ENCODE measurements at places on chromosomes 2 and 18.

DNA sequence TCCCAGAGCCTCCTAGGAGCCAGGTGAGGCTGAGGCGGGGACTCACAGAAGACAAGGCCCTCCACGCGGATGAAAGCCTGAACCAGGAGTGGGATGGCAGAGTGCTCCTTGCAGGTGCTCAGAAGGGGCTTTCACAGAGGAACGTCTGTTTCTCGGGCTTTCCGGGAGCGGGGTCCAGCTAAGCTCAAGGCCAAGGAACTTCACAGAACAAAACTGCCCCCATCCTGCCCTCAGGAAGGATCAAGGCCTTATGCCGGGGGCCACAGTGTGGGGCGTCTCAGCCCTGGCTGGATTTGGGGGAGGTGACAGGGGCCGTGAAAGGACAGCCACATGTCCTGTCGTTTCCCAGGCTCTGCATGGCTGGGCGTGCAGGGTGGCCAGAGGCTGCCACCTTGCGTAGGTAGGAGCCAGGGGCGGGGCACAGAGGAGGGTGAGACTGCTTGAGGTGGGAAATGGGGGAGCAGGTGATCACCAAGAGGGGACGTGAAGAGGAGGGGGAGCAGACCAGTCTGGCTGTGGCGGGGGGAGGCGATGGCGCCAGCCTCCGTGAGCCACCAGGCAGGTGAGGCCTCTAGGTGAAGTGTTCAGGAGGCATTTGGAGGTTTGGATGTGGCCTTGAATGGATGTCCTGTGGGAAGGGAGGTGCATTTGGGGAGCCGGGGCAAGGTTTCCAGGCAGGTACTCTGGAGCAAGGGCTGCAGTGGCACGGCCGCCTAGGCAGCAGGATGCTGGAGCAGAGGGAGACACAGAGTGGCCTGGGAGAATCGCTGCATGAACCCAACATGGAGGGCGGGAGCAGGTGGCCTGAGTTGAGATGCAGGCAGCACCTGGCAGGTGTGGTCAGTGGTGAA, 79.1 kb downstream of the TWIST2 start:
- no peak for DNase-seq

DNA sequence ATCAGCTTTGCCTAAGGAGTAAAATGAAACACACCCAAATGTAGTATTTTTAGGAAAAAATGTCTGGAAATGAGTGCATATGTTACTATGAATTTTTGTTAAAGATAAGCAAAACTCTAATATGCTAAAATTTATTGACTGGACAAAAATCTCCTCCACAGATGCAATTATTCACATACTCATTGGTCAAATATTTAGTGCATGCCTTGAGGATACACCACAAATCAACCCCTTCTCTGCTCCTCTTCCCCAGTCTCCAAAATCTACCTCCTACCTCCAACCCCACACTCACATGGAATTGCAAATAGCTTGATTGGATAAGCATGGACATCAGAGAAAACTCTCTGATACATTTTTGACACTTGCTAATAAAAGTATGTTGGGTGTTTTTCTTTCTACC, 95.6 kb upstream of the CDC42EP3 start:
- DNase-seq: no peak

DNA sequence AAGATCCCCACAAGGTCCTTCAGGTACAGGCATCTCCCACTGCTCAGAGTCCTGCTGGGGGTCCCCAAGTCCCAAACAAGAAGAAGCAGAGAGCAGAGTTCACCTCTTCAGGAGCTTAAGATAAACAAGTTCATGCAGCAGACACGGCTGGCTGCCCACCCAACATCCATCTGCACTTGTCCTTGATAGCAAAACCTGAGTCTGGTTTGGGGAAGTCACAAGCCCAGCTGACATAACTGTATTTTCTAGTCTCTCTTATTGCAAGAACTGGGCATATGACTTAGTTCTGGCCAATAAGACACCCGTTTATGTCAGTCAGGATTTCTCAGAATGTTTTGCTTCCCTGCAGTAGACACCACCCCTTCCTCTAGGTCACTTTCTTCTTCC, 31.8 kb downstream of the AFF3 start:
- no peak for DNase-seq

DNA sequence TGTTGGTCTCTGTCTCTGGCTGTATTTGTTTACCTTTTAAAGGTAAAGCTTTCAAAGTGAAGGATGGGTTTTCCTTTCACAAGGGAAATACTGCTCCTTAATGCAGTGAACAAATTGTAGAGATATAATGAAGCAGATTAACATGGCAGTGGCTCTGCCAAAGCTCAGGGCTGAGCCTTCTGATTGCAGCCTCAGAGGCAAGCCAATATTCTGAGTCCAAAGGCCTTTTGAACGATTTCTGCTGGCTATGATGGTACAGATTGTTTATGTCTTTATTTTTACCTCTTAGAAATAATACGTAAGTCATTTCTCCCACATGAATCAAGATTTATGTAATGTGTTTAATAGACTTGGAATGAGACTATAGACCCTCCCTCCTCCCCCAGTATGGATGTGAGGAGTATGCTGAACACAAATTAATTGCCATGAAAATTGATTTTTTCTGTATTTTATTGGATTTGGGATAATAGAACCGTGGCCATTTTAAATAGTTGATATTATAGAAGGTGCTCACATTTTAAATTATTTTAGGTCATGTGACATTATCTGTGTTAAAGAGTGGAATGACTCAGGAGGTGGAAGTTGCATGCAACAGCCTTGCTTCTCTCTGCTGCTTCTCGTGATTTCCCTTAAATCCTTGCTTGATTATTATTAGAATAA, 772 bp downstream of the SCN2A start:
- DNase-seq: no peak

DNA sequence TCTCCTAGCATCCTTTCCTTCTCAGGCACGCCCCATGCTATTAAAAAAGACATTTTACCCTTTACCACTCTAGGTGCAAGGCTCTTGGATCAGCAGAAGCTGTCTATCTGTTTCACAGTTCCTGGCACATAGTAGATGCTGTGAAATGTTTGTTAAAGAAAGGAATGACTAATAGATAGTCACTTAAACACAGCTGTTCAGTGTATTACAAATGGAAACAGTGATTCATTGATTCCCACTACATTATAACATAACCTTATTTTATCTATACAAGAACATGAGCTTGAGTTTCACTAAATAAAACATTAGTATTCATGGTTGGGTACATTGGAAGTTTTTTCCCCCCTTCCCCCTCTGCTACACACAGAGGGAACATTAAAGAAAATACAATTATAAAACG, 142.1 kb downstream of the ASXL3 start:
- DNase-seq: no peak

- no peak for DNase-seq
Observed at GRCh38 chr18:3016585-3017297, 3.8 kb upstream of the LPIN2 start.

DNA sequence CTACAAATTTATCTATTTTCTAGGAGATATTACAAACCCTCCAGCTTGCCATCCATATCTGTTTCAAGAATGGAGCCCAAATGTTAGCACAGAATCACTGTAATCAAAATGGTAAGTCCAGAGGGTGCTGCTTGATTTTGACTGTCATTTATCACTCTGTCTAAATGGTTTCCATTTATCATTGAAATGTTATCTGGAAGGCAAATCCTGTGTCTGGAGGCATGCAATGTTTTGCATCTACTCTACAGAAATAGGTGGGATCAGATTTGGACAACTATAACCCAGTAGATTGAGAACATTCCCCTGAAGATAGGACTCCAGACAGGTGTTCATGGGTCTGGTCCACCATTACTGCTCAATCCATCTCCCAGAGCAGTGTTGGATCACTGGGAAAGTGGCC, 128.7 kb downstream of the MAIP1 start:
- no peak for DNase-seq

- no peak for DNase-seq
Observed at GRCh38 chr2:227785293-227785692, 28.3 kb upstream of the CCL20 start.

DNA sequence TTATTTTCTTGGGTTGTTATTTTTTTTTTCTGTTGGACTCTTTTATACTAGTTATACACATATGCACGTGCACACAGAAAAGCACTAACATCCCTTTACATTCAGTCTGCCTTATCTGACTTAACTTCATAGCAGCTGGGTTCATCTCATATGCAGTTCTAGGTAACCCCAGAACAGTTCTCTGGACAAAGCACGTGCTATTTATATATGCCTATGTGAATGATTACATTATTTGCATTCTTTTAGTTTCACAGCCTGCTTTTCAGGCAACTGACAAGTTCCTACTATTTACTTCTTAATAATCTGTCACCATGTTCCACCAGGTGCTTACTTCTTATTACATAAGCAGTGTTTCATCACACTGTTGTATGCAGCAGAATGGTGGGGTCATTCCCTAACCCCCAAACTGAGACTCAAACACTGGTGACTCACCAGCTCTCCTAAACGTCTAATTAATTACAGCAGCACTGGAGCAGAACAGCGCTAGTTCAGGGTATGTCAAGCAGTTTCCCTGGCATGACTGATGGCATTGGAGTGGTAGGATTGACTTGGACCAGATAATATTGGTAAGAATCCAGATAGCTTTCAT, 372.8 kb downstream of the CLIP4 start:
- no peak for DNase-seq

DNA sequence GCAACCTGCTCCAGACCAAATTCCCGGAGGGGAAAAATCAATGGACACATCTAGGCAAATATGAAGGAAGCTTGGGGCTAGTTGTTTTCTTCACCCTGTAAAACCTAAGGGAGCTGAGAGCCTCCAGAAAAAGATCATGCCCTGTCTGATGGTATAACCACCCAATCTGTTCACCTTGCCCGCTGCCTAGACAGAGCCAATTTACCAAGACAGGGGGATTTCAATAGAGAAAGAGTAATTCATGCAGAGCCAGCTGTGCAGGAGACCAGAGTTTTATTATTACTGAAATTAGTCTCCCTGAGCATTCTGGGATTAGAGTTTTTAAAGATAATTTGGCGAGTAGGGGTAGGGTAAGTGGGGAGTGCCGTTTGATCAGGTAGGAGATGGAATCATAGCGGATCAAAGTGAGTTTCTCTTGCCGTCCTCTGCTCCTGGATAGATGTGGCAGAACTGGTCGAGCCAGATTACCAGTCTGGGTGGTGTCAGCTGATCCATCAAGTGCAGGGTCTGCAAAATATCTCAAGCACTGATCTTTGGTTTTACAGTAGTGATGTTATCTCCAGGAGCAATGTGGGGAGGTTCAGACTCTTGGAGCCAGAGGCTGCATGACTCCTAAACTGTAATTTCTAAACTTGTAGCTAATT, 35.1 kb upstream of the B4GALT6 start:
- no peak for DNase-seq
